ENCODE measurements at places on chromosomes 12 and 14.
A peak's percentile ranks its signal among the peaks of the same experiment; 100 is the strongest.

- no peak for DNase-seq
Measured at GRCh38 chr14:103116636-103117035, 6.6 kb upstream of the TNFAIP2 start.

DNA sequence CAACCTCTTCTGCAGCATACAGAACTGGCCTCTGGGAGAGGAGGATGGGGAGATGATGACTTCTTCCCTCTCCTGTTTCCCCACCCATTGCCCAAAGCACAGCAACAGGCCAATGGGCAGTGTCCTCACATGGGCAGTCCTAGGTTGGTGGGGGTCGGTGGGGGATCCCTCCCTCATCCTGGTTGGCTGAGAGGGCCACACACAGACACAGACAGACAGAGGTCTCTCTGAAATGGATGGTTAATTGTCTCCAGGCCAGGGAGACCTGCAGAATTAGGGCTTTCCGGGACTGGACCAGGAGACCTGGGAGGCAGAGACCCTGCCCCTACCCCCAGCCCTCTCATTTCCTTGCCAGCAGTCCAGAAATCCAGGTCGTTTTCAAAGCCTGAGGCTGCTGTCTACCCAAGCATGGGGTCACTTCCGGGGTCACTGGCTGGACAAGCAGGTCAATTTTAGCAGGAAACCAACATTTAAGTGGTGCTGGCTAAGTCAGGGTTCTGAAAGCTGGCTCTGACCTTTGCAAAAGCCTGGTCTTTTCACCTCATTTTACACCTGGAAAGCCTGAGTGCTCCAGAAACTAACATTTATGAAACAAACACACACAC lies 48.6 kb upstream of the TBX3 start:
- no peak for DNase-seq

- peak; percentile 98 for DNase-seq
Measured at GRCh38 chr14:69716478-69717187, 50.3 kb upstream of the SRSF5 start.

- DNase-seq: no peak
Measured at GRCh38 chr12:16076970-16077522, 165.9 kb downstream of the DERA start.

DNA sequence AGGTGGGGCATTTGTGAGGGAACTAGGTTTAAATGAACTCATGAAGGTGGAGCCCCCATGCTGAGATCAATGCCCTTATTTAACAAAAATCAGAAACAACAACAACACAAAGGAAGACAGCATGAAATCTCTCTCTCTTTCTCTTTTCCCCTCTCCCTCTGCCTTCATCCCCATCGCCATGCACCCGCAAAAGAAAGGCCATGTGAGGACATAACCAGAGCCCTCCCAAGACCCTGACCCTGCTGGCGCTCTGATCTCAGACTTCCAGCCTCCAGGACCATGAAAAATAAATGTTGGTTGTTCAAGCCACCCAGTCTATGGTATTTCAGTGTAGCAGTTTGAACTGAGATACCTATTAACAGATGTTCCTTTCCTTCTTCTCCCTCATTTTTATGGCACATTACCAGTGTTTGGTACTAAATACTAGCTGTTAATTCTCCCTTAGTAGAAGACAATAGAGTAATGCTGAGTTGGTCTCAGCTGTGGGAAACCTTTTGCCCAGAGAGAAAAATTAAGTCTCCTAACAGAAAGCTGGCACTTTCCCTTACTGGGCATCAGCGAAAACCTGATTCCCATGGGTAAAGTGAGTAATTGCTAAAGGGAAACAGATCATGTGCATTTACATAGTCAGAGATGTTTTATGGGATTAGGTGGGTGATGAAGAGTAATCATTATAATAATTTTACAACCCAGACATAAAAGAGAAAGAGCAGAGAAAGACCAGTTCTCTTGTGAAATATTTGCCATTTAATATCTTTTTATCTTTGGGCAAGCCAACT lies 264.0 kb upstream of the PLEKHG7 start:
- DNase-seq: no peak

GRCh38 chr12:49489154-49489553 lies 49.7 kb upstream of the KCNH3 start:
- no peak for DNase-seq

DNA sequence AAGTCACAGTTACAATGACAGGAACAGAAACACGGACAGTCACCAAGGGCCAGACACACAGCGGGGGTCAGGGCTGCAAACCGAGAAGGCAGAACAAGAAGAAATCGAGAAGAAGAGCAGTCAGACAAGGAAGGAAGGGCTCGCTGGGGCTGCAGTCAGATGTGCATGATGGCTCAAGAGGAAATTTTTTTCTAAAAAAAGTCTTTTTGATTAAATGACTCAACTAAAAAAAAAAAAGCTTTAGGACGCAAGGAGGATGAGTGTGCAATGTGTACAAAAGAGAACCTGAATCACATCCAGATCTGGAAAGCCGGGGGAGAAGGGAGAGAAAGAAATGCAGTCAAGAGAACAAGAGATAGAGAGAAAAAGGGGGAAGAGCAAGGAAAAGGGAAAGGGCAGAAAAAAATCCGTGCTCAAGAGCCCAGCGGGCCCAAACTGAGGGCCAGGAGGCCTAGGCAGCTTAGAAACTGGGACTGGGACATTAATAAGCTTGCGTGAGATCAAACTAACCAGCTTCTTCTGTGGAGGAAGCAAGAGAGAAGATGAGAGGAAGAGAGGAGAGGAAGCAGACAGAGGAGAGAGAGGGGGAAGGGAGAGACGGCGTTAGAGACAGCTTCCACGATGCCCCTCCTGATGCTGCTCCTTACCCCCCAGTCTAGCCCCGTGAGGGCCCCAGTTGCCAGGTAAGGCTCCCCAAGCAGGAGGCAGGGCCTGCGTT lies 6.7 kb downstream of the IFFO1 start:
- DNase-seq: peak; percentile 83

DNA sequence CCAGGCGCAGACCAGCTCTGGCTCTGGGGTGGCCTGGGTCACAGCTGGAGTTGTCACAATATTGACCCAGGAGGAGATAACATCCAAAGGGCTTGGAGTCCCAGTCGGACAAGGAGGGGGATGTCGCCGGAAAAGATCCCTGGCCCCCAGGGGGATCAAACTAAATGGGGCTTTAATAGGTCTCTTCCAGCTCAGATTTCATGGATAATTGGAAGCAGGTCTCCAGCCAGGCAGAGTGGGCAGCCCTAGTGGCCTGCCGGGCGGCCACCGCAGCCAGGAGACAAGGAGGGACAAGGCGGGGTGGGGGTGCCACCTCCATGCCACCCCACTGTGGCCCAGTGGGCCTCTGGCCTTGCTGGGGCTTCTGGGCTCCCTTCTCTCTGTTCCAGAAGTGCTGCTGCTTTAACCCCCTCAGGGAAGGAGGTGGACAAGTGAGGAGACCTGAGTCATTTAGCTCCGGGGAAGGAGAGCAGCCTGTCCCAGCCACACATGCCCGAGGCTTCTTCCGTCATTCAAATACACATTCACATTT lies 23.1 kb upstream of the PGF start:
- no peak for DNase-seq

- DNase-seq: peak; percentile 39
Measured at GRCh38 chr14:61701946-61702345, 6.6 kb downstream of the HIF1A start.

GRCh38 chr12:116498471-116498870 lies 60.7 kb upstream of the MAP1LC3B2 start:
- DNase-seq: peak; percentile 30

- no peak for DNase-seq
Measured at GRCh38 chr12:106814714-106815113, 40.2 kb downstream of the RIC8B start.

- DNase-seq: peak; percentile 17
Measured at GRCh38 chr12:130764073-130764472, 48.0 kb upstream of the RIMBP2 start.

GRCh38 chr14:58739674-58740073 lies 101.9 kb downstream of the DACT1 start:
- no peak for DNase-seq

DNA sequence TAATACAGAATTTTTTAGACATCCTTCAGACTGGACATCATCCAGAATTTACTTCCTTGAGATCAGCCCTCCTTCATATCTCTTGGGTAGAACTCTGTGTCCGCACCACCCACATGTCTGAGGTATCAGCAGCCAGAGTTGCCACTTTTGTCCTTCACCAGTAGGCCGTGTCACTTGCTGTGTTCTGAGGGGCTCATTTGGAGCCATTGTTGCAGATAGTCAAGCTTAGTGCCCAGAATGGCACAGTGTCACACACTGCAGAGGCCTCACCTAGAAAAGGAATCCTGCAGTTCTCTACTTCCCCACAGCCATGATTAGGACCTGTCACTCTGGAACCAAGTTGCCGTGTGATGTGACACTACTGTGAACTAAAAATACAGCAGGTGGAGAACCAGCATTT lies 36.9 kb upstream of the KCNK13 start:
- DNase-seq: no peak

DNA sequence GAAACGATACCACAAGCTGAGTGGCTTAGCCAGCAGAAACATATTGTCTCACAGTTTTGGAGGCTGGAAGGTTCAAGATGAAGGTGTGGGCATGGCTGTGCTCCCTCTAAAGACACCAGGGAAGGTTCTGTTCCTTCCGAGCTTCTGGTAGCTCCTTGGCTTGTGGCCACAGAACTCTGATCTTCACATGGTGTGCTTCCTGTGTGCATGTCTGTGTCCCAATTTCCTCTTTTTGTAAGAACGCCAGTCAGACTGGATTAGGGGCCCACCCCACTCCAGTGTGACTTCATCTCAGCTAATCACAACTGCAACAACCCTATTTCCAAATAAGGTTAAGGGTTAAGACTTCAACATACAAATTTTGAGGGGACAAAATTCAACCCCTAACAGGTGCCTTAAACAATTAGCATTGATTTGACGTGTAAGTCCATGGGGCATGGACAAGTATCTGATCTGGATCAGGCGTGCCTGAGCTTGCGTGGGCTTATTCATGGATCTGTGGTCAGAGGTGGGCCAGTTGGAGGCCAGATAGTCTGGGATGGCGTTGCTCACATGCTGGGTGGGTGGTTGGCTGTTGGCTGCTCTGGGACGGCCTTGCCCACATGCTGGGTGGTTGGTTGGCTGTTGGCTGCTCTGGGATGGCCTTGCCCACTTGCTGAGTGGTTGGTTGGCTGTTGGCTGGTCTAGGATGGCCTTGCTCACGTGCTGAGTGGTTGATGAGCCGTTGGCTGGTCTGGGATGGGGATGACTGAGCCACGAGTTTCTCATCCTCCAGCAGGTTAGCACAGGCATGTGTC lies 88.5 kb downstream of the LGMN start:
- peak; percentile 88 for DNase-seq

DNA sequence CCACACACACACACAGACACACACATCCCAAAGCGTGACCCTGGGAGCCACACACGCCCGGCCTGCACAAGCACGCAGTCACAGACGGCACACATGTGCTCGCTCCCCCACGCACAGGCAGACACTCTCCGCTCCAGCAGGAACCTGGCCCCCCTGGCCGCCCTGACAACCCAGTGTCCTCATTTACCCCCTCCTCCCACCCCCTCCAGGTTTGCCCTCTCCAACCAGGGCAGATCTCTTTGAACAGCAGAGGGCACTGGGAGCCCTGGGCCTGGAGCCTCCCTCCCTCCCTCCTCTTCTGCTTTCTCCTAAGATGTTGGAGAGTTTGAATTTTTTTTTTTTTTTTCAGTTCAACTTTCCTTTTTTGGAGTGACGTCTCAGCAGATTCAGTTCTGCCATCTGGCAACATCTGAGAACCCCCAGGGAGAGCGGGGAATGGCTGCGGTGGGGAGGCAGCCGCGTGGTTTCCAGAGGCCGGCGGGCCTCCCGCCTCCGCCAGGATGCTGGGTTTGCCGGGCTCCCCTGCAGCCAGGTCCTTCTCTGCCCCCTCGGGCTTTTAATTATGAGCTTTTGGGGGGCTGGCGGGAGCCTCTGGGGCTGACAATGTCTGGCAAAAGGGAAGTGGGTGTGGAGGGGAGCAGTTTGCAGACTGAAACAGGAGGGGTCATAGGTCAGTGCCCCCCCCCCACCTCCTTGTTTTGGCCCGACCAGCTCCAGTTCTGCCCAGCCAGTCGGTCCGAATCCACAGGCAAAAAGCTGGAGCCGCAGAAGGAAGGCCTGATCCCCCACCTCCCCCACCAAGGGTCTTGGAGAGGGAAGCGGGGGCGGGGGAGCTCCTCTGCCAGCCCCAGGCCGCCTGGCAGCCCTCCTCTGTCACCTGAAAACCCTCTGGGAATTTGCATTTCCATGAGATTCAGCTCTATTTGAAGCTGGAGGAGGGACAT lies 1.3 kb upstream of the NCOR2 start:
- peak; percentile 94 for DNase-seq

GRCh38 chr14:58801086-58801485 lies 163.3 kb downstream of the DACT1 start:
- DNase-seq: no peak

DNA sequence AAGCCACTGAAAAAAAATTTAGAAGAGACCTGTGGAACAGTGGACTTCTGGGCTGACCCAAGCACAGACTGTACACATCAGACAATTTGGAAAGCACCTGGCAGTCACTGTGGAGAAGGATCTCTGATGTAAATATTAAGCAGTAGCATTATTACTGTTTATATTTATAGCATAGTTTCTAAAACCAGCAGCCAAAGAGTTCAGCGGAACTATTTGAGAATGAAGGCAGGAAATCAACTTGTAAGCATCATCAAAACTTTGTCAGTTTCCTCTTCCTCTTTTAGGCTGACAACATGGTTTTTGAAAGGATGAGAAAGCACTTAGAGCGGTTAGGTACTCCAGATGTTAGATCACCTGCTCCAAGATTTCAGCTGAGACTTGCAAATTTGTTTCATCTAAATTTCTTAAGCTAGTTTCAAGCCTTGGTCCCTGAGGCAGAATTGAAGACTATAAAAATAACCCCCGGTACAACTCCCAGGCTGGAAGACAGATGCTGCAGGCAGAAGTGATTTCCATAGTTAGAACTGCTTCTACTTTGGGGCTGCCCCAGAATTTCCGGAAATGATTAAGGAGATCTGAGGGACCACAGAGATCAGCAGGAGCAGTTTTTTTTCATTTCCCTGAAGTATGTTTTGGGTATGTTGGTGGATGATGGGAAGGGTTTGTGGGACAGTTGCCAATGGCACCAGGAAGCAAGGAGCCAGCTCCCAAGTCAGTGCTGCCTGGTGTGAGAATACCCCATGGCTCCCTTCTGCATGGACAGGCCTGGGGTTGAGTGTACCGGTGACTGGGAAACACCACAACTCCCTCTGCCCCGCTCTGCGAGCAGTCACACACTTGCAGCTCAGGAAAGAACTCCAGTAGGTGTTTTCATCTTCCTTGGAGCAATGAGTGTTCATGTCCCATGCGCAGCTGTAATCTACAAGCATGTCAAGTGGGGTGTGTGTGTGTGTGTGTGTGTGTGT lies 354.5 kb downstream of the NUAK1 start:
- DNase-seq: no peak

DNA sequence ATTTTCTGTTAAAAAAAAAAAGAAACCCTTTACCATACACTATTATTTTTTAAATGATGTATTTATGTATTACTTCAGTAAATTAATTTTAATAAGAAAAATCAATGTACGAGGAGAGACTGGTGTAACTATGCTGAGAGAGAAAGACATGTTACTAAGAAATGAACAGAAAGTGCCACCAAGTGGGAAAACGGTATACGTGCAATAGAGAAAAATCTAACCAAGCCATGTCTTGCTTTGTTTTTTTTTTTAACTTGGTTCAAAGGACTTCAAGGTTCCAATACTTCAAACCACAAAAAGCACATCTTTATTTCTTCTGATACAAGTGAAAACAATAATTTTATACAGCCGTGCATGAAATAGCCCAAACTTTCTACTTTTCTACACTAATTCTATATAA lies 22.9 kb downstream of the NDUFA12 start:
- peak; percentile 42 for DNase-seq
